GM23248 (cell line): ENCODE measurements at places on chromosomes 12 and 14. TPM values are rescaled to one million over a fixed set of nuclear protein-coding genes. Genes with fewer than 3 reads are reported as not detected.

GRCh38 chr14:53368711-53369201 lies 215.6 kb upstream of the DDHD1 start:
- peak; percentile 87 for DNase-seq

The SLC35E3 gene
- 15.6 and 16.2 TPM in 2 replicates for polyA plus RNA-seq

- DNase-seq, result no peak
These were observed 340.5 kb downstream of the TMEM121 start for GRCh38 chr14:105866841-105867321.

DNA sequence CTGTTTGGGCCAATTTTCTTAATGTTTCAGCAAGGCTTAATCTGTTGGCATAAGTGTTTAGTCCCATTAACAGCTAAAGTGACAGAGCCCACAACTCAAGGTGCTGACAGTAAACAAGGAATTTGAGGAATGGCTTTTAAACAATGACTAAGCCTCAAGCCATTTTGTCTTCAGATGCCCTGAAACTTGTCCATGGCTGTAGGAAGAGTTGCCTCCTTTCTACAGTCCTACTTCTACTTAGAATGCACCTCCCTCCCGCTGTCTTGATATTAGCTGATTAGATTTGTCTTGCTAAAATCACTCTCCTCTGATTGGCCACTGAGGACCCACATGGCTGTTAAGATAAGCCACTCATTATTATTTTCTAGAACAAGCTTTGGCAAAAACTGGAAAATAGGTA lies 188.4 kb upstream of the OTX2 start:
- no peak for DNase-seq

DNA sequence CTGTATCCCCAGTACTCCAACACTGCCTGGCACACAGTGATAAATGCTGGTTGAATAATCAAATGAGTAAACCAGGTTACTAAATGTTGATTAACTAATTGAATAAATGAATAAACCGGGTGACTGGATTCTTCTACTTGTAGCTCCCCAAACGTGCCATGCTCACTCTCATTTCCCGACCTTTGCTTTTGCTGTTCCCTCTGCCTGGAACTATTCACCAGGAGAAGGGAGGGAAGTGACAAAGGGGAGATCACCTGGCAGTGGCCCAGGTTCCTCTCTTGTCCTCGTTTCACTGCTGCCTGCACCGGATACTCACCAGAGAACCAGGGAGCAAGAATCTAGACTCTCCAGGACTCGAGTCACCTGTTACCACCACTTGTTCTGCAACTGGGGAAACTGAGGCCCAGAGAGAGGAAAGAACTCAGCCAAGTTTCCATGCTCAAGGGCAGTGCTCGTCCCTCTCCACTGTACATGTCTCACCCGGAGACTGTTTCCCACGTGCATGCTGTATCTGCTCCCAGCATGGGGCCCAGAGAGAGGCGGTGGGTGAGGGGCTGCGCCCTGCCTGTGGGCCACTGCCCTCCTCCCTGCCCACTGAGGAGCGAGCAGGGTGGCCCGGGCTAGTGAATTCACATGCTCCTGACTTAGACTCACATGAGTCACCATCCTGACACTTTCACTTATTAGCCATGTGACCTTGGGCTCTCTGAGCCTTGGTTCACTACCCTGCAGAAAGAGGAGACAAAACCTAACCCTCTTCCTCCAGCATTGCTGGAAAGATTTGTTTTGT lies 17.7 kb upstream of the POP5 start:
- peak; percentile 72 for DNase-seq
